GM12878 (cell line): ENCODE measurements at places on chromosomes 16 and 17. TPM values are rescaled to one million over a fixed set of nuclear protein-coding genes. Genes with fewer than 3 reads are reported as not detected.

MILR1 gene
- total RNA-seq = 13.2 and 16.7 TPM in 2 replicates

SUPT4H1 gene
- total RNA-seq = 87.0 and 93.2 TPM in 2 replicates

GPR142 gene
- not detected in 2 replicates for total RNA-seq

GP1BA gene
- total RNA-seq = 0.67 and 0.74 TPM in 2 replicates

GPRC5B gene
- total RNA-seq = 0.23 and 0.32 TPM in 2 replicates

ANKFN1 gene
- not detected in 2 replicates for total RNA-seq
